ENCODE measurements at places on chromosomes 11 and 22.

GRCh38 chr22:25045159-25045558, 92.6 kb downstream of the KIAA1671 start:
- DNase-seq, result no peak

DNA sequence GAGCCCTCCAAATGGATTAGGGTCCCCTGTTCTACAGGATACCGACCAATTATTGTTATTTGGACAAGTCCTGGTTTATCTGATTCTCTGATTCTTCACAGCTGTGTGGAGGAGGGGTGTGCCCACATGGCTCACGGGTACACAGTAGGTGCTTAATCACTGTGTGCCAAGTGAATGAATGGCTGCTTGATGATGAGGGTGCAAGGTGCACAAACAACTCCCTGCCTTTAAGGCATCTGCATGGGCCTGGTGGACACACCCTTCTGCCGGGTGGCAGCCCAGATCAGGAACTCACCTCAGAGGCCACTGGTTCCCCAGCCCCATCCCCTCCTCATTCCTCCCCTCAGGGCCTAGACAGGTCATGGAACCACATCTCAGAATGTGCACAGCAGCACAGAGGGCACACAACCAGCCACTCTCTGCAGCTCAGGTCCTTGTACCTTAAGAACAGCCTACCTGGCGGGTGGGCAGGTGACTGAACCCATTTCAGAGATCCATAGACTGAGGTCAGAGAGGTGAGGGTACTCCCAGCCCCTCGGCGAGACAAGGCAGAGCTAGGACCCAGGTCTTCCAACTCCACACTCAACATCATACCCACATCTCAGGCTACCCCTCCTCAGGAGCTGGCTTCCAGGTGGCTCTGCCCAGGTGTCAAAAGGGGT, 50.3 kb downstream of the SHANK2 start:
- DNase-seq, result no peak

DNA sequence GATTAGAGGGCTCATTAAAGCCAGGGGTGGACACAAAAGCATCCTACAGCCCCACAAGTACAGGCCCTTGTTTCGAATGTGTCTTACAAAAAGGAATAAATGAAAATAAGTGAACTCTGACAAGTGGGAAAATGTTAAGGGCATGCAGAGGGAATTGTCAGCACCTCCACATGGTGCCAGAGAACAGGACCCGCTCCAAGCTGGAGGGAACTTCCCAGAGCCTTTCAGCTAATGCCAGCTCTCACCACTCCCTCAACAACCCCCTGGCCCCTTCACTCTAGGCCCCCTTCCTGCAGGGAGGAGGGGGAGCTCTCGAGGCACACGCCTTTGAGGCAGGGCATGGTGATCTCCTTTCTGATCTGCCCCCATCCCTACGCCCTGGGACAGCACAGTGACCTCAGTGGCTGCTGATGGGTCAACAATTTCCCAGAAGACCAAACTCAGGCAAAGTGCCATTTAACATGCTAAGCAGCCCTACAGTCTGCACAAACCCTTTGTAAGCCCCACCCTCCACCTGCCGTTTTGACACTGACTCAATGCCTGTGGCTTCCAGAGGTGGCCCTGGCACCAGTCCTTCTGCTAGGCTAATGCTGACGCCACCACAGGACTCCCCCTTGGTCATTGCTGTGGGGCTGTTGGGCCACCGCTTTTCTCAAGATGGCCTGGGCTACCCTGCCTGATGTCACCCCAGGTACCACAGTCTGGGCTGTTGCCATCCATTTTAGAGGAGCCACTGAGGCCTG, 12.5 kb upstream of the CHST1 start:
- DNase-seq, result no peak

DNA sequence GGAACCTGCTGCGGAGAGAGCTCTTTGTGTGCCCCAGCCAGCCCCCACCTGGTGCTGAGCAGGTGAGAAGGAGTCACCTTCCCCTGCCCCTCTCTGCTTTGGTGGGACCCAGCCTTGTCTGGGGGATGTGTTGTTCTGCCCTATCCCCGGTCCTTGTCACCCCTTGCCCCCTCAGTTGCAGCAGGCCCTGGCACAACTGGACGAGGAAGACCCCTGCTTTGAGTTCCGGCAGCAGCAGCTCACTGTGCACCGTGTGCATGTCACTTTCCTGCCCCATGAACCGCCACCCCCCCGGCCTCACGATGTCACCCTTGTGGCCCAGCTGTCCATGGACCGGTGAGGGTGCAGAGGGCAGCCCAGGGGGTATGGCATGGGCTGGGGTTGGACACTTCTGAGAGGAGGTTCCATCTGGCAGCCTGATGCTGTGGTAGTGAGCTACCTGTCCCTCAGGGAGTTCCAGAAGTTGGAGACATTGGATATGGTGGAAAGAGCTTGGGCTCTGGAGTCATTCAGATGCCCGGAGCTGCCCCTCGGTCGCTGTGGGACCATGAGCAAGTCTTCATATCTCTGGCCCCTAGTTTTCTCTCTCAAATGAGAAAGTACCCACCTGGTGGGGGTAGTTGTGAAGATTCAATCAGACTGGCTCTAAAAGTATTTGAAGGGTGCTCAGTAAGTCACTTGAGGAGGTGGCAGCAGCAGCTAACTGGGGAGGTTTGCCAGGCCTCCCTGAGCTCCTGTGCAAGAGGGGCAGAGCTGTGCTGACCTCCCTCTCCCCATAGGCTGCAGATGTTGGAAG, 4.3 kb downstream of the LARGE2 start:
- no peak for DNase-seq

DNA sequence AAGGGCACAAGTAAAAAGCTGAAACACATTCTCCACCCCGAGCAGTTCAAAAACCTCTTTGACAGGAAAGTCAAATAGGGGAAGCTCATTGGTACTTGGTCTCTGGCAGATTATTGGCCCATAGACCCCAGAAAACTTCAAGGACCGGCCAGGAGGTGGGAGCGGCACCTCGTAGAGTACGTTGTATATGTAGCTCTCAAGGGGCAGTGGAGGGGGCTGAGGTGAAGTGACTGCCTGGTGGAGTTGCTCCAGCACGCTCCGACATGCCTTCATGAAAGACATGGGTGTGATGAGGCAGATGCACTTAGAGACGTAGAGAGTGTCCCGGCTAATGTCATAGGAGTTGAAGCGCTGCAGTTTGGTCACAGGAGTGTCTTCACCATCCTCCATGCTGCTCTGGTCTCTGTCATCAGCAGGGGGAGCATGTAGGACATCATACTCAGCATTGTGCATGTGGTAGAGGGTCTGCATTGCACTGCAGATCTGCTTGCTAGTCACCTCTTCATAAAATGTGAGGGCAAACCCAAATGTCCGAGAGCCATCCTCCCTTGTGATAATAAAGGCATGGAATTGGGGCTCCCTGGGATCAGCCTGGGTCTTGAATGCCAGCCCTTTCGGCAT, 61.3 kb downstream of the DENND5A start:
- DNase-seq, result no peak

DNA sequence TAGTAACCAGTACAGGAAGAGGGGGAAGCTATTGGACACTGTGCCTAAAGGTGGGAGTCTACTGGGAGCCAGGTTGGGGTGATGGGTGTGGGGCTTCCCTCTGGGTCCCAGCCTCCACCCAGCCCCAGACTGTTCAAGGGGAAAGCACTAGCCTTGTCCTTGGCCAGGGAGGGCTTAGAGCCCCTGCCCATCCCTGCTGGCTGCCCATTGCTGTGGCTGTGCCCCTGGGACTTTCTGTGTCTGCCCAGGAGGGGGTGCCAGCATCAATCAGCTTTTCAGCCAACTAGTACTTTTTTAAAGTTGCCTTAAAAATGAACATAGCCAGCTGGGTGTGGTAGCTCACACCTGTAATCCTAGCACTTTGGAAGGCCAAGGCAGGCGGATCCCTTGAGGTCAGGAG, 19.9 kb downstream of the INCENP start:
- DNase-seq, result no peak

- DNase-seq, result no peak
Measured at GRCh38 chr11:110755941-110756340, 43.7 kb upstream of the ARHGAP20 start.

DNA sequence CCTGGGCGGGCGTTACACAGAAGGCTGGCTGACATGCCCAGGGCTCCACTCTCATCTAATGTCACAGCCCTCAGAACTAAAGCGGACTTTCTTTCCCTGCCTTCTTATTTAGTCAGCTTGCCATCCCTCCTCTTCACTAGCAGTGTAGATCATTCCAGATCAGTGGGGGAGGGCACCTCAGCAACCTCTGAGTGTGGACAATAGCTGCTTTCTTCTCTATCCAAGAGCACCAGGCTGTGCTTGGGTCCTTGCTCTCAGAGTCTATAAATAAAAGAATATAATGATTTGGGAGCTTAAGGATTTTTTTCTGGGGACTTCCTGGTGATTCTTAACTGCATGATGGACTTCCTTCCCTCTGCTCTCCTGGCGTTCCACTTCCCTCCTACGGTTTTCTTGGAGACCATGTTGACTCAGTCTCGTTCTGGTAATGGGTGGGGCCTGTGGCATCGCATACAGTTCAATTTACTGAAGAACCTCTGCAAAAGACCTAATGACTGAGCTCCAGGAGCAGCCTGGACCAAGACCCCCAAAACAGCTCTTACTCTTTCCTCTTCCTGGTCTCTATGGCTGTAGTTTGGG, 2.9 kb upstream of the HMBS start:
- no peak for DNase-seq

GRCh38 chr11:84497981-84498411, 1129.1 kb downstream of the DLG2 start:
- no peak for DNase-seq

DNA sequence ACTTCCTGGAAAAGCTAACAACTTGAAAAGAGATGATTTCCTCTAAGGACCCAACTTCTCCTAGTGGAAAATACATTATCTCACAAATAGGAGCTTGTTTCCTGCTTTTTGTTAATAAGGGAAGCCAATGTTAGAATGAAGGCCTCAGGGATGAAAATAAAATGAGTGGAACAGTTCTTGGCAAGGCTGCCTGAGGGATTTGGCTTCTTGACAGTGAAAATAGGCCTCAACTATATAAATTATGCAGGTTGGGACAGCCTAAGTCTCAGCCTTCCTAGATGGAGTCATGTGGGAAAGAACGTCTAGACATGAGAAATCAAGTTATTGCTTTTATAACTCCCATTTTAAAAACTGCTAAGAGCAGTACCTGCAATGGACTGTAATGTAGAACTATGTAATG, 92.8 kb upstream of the FIBIN start:
- DNase-seq, result no peak
